ENCODE measurements at places on chromosomes 6 and 20. TPM values are rescaled to one million over a fixed set of nuclear protein-coding genes. Genes with fewer than 3 reads are reported as not detected.

GRCh38 chr6:113625850-113626249 is 231.3 kb upstream of the MARCKS start:
- H3K27ac ChIP-seq = no peak overlapping the region
- H3K36me3 ChIP-seq = peaks cover 7% of the 10 kb centered on the region
- no peaks in the 10 kb centered on the region for H3K27me3 ChIP-seq
- no peak for DNase-seq
- H3K4me3 ChIP-seq = no peak overlapping the region

DNA sequence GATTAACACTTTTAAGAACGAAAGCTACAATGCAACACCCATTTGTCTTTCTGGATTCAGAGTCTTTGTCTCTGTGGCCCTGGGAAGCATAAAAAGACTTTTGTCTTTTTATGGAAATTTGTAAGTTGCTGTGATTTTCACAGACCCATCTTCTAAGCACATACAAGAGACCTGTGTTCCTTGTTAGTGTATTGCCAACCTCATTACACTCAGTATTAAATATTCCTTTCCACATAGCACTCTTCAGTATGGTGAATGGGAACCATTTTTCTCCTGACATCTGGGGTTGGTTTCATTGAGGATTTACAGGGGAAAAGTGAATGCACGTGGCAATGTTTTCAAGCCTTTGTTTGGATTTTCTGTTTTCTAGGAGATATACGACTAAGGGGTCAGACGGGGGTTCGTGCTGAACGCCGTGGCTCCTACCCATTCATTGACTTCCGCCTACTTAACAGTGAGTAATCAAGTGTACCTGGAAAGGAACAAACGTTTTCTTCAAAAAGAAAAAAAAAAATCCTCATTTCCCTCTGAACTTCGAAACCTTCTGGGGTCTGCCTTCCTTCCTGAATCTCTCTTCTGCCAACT is 141.7 kb downstream of the MTFR2 start:
- H3K4me3 ChIP-seq = no peak overlapping the region
- H3K36me3 ChIP-seq = no peaks in the 10 kb centered on the region
- H3K27ac ChIP-seq = peak overlapping the region; percentile 42
- H3K27me3 ChIP-seq = no peaks in the 10 kb centered on the region
- peaks cover 13% of the 10 kb centered on the region for H3K4me1 ChIP-seq
- no peak for DNase-seq

DNA sequence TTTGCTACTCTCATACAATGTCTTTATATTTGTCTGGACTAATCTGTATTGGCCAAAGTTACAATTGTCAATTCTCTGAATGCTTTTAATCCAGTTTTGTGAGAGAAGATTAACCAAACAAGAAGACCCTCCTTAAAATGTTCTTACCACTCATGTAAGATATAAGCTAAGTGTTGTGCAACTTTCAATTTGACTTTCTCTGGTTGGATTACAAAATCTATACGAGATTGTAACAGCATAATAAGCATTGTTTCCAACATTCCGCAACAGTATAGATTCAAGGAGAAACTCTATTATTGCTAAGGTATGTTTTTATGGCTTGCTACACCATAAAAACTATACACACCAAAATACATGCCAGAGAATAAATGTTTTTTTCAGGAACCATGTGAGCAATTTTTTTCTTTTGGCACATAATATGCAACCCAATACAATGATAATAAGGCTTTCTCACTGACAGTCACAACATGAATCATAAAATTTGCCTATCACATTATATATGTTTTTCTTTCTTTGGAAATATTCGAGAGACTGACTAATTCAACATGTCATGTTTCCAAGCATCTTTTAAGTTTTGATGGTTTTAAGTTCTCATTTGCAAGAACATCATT is 12.2 kb upstream of the TRPC4AP start:
- no peaks in the 10 kb centered on the region for H3K4me1 ChIP-seq
- DNase-seq = no peak
- no peak overlapping the region for H3K4me3 ChIP-seq
- H3K27me3 ChIP-seq = no peaks in the 10 kb centered on the region
- no peaks in the 10 kb centered on the region for H3K36me3 ChIP-seq
- H3K27ac ChIP-seq = no peak overlapping the region

Gene PPP1R3G
- not detected for total RNA-seq

- no peaks in the 10 kb centered on the region for H3K27me3 ChIP-seq
- no peaks in the 10 kb centered on the region for H3K4me1 ChIP-seq
- H3K4me3 ChIP-seq = no peak overlapping the region
Observed at GRCh38 chr6:126118058-126118755, 131.9 kb downstream of the TRMT11 start.

GRCh38 chr6:80519811-80520594 is 413.5 kb downstream of the BCKDHB start:
- H3K36me3 ChIP-seq = no peaks in the 10 kb centered on the region
- H3K27me3 ChIP-seq = no peaks in the 10 kb centered on the region
- H3K27ac ChIP-seq = no peak overlapping the region
- no peak overlapping the region for H3K4me3 ChIP-seq
- peaks cover 4% of the 10 kb centered on the region for H3K4me1 ChIP-seq
- DNase-seq = no peak

DNA sequence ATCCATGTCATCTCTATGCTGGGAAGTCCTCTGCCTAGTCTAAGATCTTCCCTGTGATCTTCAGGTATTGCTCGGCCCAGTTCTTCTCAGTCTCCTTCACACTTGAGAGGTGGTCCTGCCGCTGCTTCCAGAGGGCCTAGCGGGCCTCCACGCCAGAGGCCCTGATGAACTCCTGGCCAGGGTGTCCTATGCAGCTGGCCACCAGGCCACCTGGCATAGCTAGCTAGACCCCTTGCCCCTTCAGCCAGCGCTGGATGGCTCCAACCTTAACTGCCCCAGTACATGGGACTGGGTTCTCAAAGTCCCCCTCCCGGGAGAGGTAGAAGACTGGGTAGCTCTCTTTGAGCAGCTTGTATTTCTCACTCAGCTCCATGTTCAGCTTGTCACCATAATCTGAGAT is 81.1 kb downstream of the ZFP64 start:
- peaks cover 16% of the 10 kb centered on the region for H3K27me3 ChIP-seq
- no peaks in the 10 kb centered on the region for H3K36me3 ChIP-seq
- H3K27ac ChIP-seq = no peak overlapping the region
- no peak overlapping the region for H3K4me3 ChIP-seq
